ENCODE measurements at places on chromosomes 3 and 15.

- DNase-seq = peak; percentile 23
Observed at GRCh38 chr15:78875107-78875914, 2.6 kb downstream of the MORF4L1 start.

DNA sequence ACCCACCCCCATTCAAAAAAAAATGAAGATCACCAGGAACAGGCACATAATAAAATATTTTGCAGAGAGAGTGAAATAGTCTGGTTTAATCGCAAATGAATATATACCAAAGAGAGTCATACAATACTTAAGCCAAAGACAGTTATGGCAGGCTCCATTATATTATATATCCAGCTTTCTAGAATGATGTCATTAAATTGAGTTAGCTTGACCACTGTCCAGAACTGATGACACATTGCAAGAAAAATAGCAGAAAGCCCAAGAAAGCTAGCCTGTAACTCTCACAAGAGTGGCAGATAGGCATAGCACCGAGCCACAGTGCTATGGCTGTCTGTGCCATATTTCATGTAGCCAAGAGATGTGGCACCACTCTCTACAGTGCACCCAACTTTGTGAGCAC lies 231.9 kb upstream of the SEMA6D start:
- DNase-seq = no peak

DNA sequence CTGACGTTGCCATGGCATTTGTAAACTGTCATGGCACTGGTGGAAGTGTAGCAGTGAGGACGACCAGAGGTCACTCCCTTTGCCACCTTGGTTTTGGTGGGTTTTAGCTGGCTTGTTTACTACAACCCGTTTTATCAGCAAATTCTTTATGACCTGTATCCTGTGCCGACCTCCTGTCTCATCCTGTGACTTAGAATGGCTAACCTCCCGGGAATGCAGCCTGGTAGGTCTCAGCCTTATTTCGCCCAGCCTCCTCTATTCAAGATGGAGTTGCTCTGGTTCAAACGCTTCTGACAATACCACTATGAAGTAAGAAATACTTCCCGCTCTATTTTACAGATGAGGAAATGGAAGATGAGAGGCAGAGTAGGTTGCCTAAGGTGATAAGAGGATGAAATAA lies 16.6 kb downstream of the PAQR9 start:
- no peak for DNase-seq

DNA sequence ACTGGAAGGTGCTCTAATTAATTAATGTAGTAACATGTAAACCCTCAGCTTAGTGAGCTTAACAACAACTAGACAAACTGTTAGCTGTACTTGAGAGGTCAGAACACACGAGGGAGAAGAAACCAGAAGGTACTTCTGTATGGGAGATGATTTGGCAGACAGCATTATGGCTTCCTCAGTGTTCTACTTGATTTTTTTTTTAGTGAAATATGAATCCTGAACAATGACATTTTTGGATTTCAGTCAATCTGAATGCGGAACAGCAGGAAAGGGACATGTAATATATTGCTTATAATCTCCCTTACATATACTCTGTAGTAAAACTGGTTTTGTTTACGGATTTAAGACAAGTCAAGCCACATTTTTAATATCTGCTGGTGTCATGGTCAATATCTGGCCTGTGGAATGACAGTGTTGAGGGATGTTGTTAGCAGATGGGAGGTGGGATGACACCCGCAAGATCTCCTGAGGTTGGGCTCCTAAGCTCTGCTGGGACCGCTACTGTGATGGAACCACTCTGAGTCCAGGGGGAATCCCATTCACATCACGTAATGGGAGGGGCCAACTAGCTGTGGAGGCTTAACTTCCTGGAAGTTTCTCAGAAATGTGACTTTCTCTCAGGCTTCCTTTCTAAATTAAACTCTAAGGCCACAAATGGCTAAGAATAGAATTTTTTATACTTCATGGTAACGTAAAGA lies 18.7 kb downstream of the TNFAIP8L3 start:
- peak; percentile 50 for DNase-seq

DNA sequence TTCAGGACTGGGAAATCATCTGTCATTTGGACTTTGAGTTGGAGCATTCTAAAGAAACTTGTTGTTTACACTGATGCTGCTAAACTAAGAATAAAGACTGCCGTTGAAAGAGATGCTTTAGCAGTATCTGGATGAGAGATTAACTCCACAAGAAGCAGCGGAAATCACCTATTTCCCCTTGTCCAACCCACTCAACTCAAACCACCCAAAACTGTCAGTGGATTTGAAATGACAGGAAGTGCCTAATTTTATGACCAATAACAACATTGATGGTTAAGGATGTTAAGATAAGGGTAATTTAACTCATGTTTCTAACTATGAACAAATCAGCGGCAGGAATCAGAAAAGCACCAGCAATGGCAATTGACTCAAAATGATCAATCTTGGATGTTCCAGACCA lies 110.8 kb upstream of the NR2F2 start:
- no peak for DNase-seq

GRCh38 chr3:124119056-124119716 lies 127.3 kb upstream of the ROPN1 start:
- DNase-seq = no peak

GRCh38 chr3:63128380-63128779 lies 149.7 kb upstream of the SYNPR start:
- no peak for DNase-seq

- no peak for DNase-seq
Observed at GRCh38 chr3:123511726-123512125, 62.8 kb upstream of the ADCY5 start.

- no peak for DNase-seq
Observed at GRCh38 chr3:48404440-48405342, 25.2 kb downstream of the PLXNB1 start.

DNA sequence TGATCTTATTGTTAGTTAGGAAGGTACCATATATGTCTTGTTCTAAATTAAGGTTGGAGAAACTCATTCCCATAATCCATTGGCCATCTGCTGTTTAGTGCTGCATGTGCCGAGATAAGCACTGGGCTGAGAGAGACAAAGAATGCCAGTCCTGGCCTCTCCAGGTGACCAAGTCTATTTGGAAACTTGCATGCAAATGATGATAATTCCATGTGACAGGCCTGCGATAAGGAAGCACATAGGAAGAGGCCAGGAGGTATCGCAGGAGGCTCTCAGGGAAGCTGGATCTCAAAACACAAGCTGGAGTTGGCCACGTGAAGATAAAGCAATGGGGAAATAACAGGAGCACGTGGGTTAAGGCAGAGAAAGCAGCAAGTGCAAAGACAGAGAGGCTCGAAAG lies 39.7 kb downstream of the MYO5C start:
- no peak for DNase-seq

DNA sequence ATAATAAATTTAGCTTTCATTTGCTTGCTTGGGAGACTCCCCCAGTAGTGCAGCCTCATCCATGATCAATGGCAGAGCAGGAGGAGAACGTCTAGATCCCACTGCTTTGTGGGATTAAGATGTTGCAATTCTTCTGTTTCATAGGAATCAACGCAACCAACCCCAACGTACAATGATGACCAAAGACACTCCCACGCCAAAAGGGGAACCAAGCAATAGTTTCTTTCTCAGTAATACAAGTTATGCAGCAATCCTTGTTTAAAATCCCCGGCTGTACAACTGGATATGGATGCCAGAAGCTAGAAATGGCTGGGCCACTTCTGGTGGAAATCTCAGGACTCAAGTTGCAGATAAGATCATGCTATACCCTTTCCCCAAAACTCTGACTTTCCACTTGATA lies 411.2 kb downstream of the VPS13C start:
- no peak for DNase-seq

- no peak for DNase-seq
Observed at GRCh38 chr15:80289528-80290495, 37.8 kb upstream of the CTXND1 start.

- DNase-seq = no peak
Observed at GRCh38 chr3:197487911-197488391, 67.8 kb downstream of the BDH1 start.

GRCh38 chr15:83767741-83768140 lies 113.8 kb downstream of the ADAMTSL3 start:
- DNase-seq = no peak

GRCh38 chr3:120449701-120450599 lies 842 bp downstream of the FSTL1 start:
- no peak for DNase-seq

GRCh38 chr15:101441696-101442095 lies 47.8 kb downstream of the PCSK6 start:
- peak; percentile 3 for DNase-seq

DNA sequence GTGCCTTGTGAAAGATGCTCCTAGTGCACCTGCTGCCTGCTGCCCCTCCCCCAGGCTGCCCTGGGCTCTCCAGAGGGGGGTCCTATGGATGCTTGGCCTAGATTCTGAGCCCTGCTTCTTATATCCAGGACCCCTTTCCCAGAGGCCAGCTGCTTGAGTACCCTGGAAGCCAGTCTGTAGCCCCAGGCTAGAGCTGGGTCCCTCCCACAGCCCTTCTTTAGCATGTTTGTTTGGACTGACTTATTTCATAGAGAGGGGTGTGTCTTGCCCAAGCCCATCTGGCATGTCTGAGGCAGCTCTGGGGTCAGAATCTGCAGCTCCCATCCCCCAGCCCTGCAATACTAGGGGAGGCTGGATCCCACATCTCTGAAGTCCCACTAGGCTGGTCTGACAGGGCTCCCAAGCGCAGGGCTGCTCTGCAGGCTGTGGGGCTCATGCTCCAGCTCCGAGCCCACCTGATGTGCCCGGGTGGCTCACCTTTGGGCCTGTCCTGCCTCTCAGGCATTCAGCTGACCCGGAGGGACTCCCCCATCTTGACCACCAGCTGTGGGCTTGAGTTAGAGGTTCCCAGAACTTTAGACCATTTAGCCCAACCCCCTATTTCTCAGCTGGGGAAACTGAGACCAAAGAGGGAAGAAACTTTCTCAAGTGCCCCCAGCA lies 3.1 kb downstream of the CHRNB4 start:
- no peak for DNase-seq

- peak; percentile 14 for DNase-seq
Observed at GRCh38 chr15:23687143-23687470, at the start of gene NDN. Gene NDN (minus strand): TSS chr15:23687305. CDS start chr15:23687217, 88 bp downstream.

GRCh38 chr3:182692021-182692420 lies 101.3 kb upstream of the ATP11B start:
- DNase-seq = no peak

- DNase-seq = no peak
Observed at GRCh38 chr15:67370206-67370954, 115.8 kb downstream of the IQCH start.

GRCh38 chr3:160413613-160414248 lies 14.3 kb downstream of the SMC4 start:
- peak; percentile 57 for DNase-seq

DNA sequence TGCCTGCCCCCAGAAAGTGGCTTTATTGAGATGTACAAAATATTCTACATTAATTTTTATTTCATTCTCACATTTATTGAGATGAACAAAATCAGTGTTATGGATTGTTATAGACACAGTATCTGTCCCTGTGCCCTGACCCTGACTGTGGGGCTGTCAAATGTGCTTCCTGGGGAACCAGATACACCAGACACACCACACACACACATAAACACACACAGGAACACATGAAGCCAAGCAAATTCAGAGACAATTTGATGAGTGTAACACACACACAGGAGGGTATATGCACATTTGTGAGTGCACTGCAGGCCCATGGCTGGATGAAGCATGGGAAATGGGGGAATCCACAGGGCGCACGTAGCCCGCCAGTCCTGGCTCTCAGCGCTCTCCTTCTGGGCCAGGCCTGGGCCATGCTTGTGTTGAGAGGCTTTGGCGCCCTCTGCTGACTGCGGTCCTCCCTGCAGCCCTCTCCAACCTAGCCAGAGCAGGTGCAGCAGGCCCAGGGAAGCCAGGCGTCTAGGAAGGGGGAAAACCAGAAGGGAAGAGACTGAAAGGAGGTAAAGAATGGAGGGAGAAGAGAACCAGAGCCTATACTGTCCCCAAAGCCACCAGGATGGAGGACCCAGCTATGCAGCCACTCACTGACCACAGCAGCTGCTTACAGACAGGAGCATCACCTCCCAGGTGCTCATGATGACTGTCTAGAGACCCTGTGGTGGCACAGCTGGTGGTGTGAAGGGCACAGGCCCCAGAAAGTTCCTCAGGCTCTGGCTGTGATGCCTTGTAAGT lies 18.0 kb upstream of the LOXL1 start:
- peak; percentile 76 for DNase-seq

DNA sequence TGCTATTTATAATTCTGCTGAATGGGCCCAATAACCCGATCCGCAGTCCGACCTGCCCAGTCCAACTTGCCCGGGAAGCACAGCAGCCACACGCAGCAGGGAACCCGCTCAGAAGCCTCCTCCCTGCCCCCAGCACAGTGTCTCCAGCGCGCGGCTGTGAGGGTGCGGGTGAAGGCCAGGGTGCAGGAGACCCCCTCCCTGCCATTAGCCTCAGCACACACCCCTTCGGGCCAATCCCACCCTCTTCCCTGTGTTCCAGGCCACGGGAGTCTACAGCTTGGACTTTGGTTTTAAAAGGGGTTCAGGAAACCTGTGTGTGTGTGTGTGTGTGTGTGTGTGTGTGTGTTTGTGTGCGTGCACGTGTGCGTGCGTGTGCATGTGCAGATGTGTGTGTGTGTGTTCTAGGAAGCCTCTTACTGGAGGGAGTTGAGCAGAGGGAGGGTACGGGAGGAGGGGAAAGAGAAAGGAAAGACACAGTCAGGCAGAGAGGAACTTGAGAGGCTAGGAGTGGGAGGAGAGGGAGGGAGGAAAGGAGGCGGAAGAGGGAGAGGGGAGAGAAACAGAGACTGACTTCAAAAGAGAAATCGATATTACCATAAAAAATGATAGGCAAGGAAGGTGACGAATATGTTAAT lies 34.2 kb downstream of the ATP2B2 start:
- DNase-seq = no peak

GRCh38 chr15:63345391-63345752 lies 36.3 kb downstream of the CA12 start:
- DNase-seq = no peak

DNA sequence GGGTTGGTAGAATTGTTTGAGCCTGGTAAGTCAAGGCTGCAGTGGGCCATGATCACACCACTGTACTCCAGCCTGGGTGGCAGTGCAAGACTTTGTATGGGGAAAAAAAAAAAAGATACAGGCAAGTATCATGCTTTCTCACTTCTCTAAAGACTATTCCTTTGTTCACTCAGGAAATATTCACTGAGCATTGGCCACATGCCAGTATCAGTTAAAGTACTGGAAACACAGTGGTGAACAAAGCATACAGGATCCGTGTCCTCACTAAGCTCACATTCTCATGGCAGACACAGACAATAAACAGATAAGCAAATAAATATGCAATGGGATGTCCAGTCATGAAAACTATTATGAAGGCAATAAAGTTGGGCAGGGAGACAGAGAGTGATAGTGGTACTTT lies 5.1 kb upstream of the MTHFS start:
- no peak for DNase-seq

DNA sequence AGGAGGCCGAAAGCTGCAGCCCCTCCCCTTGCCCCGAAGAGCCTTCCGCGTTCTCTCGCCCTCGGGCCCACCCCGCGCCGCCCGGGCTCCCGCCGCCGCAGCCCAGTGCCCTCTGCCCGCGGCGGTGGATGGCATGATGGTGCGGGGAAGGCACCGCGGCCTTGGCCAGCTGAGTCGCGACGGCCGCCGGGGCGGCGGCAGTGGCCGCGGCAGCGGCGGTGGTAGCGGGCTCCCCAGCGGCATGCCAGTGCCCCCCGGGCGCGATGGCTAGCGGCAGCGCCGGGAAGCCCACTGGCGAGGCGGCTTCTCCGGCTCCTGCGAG lies 1.2 kb downstream of the TLNRD1 start:
- DNase-seq = no peak

All from activated CD4-positive, alpha-beta T cell treated with anti-CD3 and anti-CD28 coated beads, Interleukin-2, amount 50 U/mL, for 16 hours (primary cell).